ENCODE measurements at places on chromosomes 12 and 14.

GRCh38 chr14:45905672-45906071, 652.7 kb upstream of the MIS18BP1 start:
- DNase-seq = no peak

DNA sequence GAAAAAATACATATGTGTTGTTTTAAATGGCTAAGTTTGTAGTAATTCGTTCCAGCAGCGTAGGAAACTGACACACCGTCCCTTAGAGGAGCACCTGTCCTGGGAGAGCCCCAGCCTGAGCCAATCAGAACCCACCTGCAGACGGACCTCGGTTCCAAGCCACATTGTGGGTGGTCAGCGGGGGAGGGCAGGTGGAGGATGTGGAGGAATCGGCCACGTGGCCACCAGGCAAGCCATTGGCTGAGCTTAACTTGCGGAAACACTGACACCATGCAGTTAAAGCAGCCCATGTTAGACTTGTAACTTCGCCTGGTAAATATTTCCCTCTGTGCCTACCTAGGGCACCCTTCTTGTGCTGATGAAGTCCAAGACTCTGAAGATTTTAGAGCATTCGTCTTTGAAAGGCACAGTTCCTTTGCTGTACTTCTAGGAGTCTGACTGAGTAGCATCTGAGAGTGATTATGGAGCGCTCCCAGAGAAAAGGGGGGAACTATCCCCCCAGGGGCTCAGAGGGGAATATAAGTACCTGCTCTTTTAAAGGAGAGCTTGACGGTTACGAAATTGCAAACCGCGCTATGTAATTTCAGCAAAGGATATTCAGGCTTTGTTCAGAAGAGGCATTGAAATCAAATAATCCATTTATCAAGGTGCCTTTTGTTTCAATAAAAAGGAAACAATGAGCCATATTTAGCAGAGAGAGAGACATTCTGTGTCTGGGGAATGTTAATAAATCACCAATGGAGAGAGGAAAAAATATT, 135.7 kb downstream of the TMEM132C start:
- no peak for DNase-seq

DNA sequence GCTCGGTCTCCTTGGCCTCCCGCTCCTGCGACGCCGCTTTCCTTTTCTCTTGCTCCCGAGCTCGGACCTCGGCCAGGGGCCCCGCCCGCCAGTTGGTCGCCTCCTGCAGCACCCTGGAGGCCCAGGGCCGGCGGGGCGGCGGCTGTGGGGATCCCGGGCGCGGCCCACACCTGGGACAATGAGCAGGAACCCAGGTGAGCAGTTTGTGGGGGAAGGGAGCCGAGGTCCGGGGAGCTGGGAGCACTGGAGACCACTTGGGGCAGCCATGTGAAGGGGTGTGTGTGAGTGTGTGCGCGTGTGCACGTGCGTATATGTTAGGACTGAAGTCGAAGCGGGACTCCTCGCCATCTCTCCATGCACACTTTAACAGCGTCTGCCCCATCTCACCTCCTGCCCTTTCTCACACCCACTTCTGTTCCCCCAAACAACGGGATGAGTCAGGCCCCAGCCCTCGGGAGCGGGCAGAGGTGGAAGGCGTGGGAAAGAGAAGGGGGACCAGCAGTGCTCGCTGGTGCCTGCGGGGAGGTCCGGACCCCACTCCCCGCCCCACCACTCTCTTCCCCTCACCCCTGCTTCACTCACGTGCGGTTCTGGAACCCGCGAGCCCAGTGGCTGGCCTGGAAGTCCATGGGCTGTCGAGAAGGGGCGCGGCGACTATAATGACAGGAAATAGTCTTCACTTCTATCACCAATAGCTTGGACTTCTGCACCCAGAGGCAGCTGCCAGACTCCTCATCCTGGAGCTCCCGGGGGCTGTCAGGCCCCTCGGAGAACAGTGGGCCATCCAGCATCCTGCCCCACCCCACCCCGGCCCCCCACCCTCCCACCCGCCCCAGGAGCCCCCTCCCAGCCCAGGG, 450 bp downstream of the DDN start:
- no peak for DNase-seq

GRCh38 chr12:23929906-23930305, 19.6 kb downstream of the SOX5 start:
- DNase-seq = no peak

DNA sequence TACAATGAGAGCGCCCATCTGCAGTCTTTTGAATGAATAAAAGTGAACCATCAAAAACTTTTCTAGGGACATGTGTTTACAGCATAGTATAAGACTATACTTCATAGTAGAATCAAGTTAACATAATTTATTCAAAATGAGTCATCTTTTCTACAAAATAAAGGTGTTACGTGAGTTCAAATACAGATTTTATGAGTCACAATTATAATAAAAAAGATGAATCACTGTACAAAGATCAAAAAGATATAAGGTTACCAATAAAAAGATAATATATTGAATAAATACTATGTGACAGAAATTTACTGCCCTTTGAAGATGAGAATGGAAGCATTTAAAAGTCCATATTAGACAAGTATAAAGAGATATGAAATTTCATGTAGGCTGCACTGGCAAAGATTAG, 2.8 kb downstream of the MBIP start:
- DNase-seq = no peak
